NCI-H226 (cell line): ENCODE measurements at places on chromosomes 12 and 14.
A peak's percentile ranks its signal among the peaks of the same experiment; 100 is the strongest.

DNA sequence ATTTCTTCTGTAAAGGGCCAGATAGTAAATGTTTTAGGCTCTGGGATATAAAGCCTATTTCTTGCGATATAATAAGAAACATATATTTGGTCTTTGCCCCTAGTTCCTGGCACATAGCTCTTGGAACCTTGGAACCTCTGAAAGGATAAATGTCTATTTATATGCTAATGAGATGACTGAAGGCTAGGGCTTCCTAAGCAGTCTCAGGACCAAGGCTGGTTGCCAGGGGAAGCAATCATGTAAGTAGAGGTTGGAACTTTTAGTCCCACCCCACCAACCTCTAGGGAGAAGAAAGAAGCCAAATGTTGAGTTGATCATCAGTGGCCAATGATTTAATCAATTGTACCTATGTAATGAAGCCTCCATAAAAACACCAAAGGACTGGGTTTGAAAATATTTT is 26.6 kb upstream of the NFYB start:
- DNase-seq = no peak

GRCh38 chr12:4221258-4221620 is 52.3 kb upstream of the CCND2 start:
- no peak for DNase-seq

DNA sequence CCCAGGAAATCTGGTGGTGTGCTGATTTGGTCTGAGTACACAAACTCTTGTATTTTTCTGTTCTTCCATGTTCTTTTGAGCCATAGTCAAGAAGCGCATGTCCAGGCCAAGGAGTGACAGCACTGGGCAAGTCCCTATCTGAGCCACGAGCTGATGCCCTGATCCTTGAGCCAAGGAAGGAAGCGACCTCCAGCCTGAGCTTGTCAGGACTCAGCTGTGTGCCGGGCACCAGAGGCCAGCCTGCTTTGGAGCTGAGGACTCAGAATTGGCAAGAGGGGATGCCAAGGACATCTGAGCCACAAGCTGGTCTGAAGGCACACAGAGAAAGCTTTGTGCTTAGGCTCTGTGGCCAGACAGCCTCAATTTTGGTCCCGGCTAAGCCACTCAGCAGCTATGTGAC is 52.6 kb downstream of the GALNT16 start:
- no peak for DNase-seq

GRCh38 chr12:62210422-62210821 is 49.8 kb upstream of the USP15 start:
- peak; percentile 37 for DNase-seq

DNA sequence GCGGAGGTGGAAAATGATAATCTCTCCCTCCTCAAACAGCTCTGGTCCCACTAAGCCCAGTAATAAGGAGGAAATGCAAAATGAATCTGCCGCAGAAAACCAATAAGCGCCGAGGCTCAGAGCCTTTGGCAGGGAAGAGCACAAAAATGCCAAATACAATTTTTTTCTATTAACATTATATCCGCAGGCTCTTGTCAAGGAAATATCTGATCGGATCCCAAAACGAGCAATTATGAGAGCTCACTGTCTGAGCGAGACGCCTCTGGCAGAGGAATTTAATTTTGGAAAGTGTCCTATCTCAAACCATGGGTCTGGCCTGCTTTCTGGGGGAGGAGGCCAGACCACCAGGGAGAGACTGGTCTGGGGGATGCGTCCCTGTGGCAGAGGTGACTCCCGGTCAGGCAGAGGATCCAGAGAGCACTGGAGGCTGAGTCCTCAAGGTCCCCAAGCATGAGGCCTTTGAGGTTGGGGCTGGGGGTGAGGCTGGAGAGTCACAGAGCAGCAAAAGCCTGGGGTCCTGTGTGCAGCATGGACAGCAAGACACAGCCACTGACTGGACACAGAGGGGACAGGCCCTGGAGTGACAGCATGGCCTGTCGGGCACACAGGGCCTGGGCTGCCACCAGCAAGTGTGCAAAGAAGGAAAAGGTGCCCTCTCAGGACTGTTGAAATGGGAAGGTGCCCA is 342.8 kb upstream of the SFSWAP start:
- DNase-seq = no peak

- no peak for DNase-seq
These were observed 163.2 kb downstream of the PAH start for GRCh38 chr12:102753802-102754201.

DNA sequence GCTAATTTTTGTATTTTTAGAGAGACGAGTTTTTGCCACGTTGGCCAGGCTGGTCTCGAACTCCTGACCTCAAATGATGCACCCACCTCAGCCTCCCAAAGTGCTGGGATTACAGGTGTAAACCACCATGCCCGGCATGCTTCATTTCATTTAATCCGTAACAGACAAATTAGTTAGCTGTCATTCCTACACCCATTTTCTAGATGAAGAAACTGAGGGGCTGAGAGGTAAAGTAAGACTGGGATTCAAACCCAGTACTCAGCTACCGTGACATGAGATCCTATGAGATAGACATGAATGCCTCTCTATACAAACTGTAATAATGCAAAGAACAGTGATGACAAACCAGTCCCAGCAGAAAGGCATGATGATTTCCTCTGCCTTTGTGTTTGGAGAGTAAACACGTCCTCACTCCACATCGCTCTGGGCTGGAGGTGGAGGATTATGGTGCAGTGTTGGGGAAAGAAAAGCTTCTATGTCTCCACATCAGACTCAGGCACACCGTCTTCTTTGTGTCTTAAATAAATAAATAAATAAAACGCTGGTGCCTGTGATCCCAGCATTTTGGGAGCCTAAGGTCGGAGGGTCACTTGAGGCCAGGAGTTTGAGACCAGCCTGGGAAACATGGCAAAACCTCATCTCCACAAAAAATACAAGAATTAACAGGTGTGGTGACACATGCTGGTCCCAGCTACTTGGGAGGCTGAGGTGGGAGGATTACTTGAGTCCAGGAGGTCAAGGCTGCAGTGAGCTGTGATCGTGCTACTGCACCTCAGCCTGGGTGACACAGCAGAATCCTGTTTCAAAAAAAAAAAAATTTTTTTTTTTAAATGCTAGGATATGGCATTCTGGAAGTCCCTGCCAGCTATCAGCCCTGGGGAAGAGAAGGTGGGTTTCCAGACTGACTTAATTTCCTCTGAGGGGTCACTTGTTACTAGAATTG is 10.5 kb downstream of the VSX2 start:
- DNase-seq = no peak

- DNase-seq = no peak
These were observed 24.4 kb upstream of the E2F7 start for GRCh38 chr12:77089686-77090220.

- DNase-seq = no peak
These were observed 52.7 kb downstream of the PELI2 start for GRCh38 chr14:56170877-56171422.

GRCh38 chr12:116856729-116857128 is 24.5 kb downstream of the HRK start:
- no peak for DNase-seq

GRCh38 chr14:79705126-79705894 is 506.0 kb downstream of the DIO2 start:
- no peak for DNase-seq

DNA sequence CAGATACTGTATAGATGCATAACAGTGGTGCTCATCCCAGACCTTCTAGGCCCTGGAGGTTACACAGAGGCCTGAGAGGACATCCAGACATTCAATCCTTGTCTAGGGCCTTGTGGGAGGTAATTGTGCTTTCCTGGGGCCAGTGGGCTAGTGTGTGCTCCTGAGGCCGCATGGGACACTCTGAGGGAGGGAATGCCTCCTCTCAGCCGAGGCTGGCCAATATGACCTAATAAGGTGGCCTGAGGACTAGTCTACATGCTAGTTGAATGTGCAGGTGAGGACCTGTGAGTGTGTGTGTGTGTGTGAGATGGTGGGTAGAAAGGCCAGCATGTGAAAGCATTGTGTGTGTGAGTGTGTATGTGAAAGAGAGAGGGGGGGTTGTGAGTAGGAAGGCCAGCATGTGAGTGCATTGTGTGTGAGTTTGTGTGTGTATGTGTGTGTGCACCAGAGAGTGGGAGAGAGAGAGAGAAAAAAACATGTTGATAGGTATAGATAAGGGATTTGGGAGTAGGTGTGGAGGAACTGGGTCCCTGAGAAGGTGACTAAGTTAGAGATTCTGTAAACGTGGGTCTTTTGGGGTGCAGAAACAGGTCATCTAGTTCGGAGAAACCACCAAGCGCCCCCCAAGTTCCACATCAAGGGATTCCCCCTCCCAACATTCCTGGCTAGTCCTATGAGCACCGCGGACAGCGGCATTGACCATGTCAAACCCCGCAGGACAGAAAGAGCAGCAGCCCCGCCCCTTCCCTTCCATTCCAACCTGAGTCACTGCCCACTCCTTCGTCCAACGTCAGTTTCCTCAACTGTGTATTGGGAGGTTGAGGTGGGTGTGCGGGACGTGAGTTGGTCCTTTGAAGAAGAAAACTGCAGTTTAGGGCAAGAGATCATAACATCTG is 9.7 kb upstream of the KRT81 start:
- no peak for DNase-seq

DNA sequence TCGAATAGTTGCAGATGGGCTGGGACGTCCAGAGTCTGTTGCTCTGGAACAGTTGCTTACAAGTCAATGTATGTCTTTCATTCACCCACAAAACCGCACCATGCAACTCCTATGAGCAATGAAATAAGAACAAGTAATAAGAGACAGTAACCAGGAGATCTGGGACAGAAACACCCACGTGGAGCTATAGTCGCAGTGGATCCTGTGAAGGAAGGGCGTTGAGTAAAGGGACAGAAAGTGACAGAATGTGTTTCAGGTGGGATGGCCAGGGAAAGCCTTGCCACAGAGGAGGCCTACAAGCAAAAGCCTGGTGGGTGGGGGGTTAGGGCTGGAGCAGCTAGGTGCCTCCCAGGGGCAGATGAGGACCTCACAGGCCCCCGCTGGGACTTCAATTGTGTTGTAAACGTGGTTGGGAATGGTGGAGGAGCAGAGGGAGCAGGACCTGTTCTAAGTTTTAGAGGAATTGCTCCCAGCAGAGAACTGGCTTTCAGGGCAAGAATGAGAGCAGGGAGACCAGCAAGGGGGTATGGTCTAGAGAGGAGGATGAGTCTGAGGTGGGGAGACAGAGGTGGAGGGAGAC is 86.7 kb upstream of the FZD10 start:
- no peak for DNase-seq

- DNase-seq = no peak
These were observed 1.6 kb upstream of the MLXIP start for GRCh38 chr12:122076743-122077495.

- no peak for DNase-seq
These were observed 1110.6 kb downstream of the SLC6A15 start for GRCh38 chr12:83801972-83802371.

DNA sequence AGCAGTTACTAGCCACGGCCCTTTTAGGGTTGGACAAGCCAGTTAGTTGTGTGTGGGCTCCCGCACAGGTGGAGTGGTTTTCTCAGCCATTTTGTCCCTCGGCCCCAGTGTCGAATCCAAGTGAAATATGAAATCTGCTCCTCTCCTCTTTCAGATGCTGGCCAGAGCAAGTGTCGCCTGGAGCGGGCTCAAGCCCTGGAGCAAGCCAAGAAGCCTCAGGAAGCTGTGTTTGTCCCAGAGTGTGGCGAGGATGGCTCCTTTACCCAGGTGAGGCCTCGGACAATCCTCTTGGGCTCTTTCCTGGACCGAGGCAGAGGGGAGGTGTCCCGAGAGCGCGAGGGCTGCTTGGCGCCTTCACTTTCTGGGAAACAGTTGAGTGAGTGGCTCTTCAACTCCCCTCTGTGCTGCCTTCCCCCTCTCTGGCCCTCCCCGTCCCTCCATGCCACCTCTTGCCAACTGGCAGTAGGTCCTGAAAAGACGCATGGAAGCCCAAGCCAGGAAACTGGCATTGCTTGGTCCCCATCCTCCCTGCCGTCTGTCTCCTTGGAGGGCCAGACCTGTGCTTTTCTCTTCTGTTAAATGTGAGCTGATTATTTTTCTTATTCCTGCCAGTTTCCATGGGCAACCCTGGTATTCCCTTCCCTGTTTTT is 74.2 kb downstream of the SMOC1 start:
- no peak for DNase-seq

DNA sequence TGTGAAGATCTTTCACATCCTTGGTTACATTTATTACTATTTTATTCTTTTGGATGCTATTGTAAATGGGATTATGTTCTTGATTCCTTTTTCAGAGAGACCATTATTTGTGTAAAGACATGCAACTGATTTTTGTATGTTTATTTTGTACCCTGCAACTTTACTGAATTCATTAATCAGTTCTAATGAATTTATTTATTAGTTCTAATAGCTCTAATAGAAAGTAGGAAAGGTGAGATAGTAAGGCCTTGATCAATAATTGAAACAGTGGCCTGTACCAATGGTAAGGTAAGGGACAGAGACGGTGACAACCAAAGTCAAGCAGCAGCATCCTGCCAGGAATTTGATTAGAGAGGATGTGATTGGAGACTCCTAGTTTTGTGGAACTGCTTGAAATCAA is 224.1 kb downstream of the PHLDA1 start:
- DNase-seq = no peak

- DNase-seq = no peak
These were observed 218.1 kb upstream of the HMGA2 start for GRCh38 chr12:65606008-65606766.

DNA sequence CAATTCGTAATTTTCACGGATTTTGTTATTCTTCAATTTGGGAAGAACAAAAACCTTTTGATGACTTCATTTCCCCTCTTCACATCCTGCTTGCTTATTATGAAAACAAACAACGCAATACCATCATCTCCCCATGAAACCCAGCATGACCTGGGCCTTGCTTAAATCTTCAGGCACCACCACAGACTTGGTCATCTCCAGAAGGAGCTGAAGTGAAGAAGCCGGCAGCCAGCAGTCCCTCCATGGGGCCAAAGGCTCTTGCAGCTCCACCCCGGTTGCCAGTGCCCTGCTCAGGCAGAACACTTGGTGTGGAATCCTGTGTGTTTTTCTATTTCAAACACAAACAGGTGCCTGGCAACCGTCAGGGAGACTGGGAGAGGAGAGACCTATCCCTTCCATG is 982.9 kb upstream of the TMEM132C start:
- no peak for DNase-seq

- no peak for DNase-seq
These were observed 24.8 kb upstream of the NUBPL start for GRCh38 chr14:31536201-31536960.

DNA sequence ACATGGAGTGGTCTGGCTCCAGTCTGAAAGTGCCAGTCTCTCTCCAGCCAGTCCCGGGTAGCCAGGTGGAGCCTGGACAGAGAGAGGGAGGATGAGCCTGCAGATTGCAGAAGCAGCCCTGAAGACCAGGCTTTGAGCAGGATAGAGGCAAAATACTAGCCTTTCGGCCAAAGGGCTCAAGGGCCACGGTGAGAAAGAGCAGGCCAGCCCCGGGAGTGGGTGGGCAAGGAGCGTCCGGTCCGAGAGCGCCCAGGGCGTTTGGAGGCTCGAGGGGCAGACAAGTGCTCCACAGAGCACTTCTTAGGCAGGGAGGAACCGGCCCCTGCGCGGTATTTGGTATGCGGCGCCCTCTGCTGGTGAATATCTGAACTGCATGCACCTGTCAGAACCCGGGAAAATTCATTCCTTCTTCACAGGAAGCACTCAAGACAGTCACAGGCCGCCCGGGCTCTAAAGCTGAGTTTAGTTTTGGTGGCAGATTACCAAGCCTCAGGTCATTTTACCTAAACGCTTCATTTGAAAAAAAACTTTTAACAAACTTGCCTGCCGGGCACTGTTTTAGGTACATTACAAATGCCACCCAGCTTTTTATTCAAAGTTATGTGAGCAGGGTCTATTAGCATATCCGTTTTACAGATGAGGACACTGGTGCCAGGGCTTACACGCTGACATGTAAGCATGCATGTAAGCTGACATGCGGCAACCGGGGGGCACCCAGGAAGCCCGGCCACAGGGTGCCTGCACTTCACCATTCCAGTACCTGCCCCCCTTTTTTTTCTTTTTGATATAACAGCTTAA is 21.0 kb upstream of the PSMC1 start:
- DNase-seq = peak; percentile 30

- DNase-seq = no peak
These were observed 2.3 kb downstream of the CDK17 start for GRCh38 chr12:96397756-96398423.
